ENCODE measurements at places on chromosomes 5 and 9.

- no peak for DNase-seq
Observed at GRCh38 chr5:82396871-82397514, 118.8 kb upstream of the RPS23 start.

- DNase-seq, result no peak
Observed at GRCh38 chr5:16411235-16411634, 54.4 kb downstream of the ZNF622 start.

- peak; percentile 77 for DNase-seq
Observed at GRCh38 chr5:141914199-141914743, 9.4 kb upstream of the DELE1 start.

GRCh38 chr5:115455301-115455707 lies 89.3 kb downstream of the FEM1C start:
- no peak for DNase-seq

GRCh38 chr5:83281176-83281575 lies 190.4 kb upstream of the VCAN start:
- no peak for DNase-seq

GRCh38 chr5:1737790-1738405 lies 61.7 kb downstream of the MRPL36 start:
- DNase-seq, result peak; percentile 72

DNA sequence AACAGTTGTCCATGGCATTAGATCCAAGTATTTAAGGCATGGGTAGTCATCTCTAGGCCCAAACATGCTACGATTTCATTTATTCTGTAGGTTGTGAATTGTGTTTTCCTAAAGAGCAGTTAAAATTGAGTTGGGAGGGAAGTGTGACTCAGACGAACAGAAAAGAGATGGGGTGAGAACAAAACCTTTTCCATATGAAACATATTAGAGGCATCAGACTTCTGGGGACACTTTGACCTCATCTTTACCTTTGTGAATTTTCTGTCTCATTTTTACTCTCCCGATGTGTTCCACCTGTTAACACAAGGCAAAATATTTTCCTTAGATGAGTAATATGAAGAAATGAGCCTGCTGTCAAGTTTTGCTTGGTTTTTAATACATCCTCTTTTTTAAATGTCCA lies 181.3 kb downstream of the ESM1 start:
- DNase-seq, result no peak

GRCh38 chr9:127221695-127222094 lies 42.9 kb upstream of the GARNL3 start:
- DNase-seq, result no peak

DNA sequence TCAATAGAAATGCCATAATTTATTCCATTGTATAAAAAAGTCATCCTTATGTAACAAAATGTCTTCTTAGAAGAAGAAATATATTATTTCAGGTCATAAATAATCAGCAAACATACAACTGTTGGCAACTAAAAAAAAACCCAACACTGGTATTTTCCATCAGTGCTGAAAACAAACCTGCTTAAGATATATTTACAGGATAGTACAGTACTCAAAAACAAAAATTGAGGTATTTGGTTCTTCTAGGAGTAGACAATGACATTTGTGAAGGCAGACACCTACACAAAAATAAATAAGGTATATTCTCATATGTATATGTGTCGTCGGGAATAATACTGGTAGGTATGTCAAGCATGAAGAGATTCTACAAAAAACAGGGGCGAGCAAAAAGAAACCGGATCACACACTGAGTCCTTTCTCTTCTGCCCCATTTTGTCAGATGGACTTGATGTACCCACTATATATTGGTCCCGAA lies 2.9 kb downstream of the DUSP1 start:
- DNase-seq, result no peak

DNA sequence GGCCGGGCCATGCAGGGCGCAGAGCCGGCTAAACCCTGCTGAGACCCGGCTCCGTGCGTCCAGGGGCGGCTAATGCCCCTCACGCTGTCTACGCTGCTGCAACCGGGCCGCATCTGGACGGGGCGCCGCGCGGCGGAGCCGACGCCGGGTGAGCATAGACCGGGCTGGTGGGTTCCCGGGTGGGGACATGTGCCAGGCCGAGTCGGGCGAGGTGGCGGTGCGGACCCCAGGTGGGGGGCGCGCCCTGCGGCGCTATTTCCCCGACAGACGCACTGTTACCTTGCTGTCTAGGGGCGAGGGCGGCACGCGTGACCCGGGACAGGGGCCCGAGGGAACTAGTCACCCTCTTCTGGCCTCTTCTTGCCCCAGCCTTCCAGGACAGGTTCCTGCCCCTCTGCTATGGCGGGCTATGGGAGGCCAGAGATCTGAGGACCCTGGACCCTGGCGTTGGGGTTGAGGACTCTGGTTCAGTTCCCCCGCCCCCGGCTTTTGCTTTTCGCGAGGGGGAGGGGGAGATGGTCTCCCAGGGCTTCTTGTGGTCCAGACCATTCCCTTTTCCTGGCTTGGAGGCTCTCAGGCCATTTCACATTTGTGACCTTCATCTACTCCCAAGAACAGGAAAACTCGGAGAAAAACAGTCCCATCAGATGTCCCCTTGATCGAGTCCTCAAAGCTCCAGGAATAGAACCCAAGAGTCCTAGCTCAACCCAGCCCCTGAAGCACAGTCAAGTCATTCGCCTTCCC lies 536 bp downstream of the SLC27A4 start:
- DNase-seq, result peak; percentile 37

DNA sequence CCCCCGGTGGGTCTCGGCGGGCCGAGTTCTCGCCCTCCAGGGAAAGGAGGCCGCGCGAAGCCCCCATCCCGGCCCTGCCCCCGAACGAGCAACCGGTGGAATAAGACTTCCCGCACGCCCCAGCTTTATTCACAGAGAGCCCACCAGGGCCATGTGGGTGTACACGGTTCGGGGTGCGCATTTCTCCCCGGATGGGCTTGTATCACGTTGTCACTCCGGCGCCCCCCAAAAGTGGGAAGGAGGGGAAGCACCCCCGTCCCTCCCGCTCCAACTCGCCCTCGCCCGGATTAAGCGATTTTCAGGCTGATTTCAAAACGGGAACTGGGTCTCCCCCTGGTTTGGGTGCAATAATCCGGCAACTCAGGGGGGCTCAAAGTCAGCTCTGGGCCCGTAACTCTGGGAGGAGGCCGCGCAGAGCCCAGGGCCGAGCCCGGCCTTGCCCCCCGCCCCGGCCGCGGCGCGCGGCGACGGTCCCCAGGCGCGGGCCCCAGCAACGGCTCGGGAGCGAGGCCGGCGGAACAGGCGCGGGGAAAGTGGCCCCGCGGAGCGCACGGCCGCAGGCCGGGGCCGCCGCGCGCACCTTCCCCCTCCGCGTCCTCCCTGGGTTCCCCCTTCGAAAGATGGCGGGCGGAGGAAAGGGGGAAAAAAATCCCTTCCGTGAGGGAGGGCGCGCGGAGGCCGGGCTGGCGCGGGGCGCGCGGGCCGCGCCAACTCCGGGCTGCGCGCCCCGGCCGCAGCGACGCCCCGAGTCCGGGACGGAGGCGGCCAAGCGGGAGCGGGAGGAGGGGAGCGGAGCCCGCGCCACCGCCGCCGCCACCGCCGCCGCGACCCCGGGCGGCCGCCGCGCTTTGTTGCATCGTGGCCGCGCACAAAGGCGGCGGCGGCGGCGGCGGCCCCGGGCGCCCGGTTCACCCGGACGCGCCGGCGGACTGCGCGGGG lies 644 bp downstream of the BRD3 start:
- peak; percentile 79 for DNase-seq

GRCh38 chr9:72154468-72155285 lies 5.4 kb downstream of the GDA start:
- DNase-seq, result no peak

GRCh38 chr5:11010429-11011210 lies 249.6 kb upstream of the DAP start:
- no peak for DNase-seq

DNA sequence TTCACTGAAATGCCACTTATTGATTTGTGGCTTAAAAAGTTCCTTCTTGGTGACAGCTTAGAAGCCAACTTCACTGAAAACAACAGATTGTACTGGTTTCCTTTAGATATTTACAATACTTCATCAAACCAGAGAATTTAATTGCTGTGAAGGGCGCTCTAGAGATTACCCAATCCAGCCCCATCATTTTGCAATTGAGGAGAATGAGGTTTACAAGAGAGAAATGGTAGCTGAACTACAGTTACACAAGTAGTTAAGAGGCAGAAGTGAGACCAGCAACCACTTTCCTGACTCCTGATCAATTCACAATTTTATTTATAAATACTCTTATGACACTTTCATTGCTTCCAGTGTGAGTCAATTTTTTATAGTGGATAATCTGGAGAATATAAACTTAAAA lies 103.5 kb upstream of the APC start:
- DNase-seq, result no peak

- no peak for DNase-seq
Observed at GRCh38 chr5:60521376-60522291, 178.3 kb downstream of the DEPDC1B start.

GRCh38 chr9:14932231-14932630 lies 22.0 kb upstream of the FREM1 start:
- DNase-seq, result no peak

GRCh38 chr9:1922026-1922425 lies 93.1 kb upstream of the SMARCA2 start:
- DNase-seq, result peak; percentile 26

DNA sequence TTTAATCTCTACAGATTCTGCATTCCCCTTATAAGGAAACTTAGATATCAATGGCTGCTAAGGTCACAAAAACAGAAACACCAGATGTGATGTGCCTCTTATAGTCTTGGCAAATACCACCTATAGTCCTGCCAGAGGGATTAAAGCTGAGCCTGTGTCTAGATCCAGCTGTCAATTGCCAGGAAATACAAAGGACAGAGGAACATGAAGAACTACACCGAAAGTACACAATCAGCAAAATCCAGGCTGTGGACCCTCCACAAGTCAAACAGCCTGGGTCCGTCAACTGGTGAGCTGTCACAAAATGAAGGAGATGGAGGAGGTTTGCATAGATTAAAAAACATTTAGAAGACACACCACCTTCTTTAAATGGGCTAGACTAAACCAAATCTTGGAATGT lies 85.4 kb downstream of the KLF4 start:
- DNase-seq, result no peak

DNA sequence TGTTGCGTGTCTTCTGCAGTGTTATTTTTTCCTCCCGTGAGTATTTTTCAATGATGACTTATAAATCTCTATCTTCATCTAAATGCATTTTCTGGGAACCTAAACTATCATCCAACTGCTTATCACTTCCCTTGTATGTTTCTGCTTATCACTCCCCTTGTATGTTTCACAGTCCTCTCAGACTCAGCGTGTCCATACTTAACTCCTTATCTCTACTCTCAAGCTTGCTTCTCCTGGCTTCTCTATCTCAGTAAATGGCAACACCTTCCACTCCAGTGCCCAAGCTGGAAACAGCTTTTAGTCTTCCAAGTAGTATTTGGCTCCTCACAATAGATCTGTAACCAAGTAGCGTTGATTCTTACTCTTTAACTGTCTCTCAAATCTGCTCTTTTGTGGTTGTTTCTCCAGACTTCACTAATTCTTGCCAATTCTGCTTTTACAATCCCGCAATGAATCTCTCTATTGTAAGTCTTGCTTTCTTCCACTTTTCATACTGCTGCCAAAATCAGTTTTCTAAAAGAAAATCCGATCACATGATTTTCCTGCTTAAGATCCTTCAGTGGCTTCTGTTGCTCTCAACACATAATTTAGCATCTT lies 33.8 kb upstream of the TXNDC8 start:
- DNase-seq, result no peak

DNA sequence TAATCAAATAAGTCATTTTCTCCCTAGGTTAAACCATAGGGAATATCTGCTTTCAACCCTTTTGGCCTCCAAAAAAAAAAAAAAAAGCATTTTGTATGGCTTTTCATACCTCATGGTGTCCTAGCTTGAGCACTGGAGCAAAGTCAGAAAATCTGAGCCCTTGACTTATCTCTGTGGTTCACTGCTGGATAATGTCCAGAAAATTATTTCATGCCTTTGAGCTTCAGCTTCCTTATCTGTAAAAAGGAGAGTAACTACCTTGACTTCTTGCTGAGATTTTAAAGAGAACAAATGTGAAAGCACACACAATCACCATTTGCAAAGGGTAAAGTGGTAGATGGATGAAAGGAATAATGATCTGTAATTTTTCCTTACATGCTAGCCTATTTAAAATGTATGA lies 165.9 kb downstream of the ALDH1A1 start:
- DNase-seq, result no peak

GRCh38 chr5:75601996-75602395 lies 9.3 kb upstream of the ANKDD1B start:
- DNase-seq, result no peak

- no peak for DNase-seq
Observed at GRCh38 chr5:67724412-67725135, 491.0 kb upstream of the PIK3R1 start.

GRCh38 chr9:138046641-138047301 lies 169.2 kb downstream of the CACNA1B start:
- DNase-seq, result peak; percentile 9

Measured in iPS-NIHi11 (cell line).